ENCODE measurements at places on chromosomes 1 and 21.

DNA sequence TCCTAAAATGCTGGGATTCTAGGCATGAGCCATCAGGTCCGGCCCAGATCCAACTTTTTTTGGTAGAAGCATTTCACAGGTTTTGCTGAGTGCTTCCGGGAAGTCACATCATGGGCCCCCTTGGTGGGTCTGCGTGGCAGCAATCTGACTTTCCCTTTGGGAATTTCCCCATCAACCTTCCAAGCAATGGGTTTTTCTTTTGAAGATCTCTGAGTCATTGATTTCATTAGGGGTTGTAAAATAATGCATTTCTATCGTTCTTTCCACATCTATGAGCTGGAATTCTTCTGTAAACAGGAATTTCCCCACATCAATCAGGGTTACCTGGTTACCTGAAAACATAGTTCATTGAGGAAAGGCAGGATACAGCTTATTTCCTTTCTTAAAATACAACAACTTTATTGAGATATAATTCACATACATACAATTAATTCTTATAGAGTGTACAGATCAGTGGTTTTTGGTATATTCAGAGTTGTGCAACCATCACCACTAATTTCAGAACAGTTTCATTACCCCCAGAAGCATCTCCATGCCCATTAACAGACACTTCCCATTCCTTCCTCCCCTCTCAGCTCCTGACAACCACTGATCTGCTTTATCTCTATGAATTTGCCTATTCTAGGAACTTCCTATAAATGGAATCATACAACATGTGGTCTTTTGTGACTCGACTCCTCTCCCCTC is 9.9 kb upstream of the ZBTB17 start:
- DNase-seq = no peak

DNA sequence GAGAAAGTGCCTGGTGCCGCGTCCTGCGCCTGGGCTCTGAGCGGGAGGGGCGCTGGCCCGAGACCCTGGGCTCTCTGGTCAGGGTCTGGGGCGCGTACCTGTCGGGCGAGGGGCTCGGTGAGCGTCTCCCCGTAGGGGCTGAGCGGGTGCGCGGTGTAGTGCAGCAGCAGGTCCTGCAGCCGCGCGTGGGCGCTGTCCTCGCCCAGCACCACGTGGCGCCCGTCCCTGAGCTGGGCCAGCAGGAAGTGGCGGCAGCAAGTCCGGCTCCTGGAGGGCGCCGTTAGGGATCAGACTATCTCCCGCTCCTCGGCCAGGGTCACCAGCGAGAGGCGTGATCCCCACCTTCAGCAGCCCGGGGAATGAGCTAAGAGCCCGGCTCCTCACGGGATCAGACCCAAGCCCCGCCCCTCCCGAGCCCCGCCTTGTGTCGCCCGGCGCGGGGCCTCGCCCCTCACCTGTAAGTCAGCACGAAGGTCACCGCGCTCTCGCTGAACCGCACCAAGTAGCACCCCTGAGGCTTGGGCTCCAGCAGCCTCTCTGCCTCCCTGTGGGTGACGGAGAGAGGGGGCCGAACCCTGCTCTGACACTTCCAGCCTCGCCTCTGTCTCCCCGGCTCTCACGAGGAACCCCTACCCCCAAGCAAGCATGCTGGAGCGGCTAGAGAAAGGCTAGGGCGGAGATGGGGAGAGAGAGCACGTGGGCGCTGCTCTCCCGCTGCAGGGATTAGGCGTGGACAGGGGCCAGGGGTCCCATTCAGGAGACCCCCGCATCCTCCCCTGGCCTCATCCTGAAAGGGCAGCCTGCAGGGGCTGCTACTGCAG is 2.7 kb downstream of the SH2D2A start:
- peak; percentile 75 for DNase-seq

DNA sequence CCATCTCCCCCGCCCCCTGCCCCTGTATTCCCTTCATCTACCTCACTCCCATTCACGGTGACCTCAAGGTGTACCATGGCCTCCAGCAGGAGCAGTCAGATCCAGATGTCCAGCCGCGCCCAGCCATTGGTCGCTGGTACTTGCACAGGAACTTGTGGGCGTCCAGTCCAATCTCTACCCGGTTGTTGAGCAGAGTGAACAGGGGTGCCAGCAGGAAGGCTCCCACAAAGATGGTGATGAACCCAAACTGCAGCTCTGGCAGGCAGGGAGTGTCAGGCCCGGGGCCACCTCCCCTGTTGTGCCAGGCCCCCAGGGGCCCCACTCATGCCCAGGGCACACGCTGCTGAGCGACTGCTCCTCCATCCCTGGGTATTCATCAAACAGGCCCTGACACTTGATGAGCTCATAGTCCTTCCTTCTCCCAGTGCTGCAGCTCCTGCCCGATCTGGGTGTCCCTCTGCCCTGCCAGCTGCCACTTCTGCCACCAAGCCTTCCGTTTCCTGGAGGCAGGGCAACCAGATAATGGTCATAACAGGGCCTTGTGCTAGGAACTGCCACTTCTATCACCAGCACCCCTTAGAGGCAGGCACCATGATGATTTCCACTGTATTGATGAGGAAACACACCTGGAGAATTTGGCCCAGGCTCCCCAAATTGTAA is 5.7 kb upstream of the ARHGEF19 start:
- no peak for DNase-seq

- no peak for DNase-seq
Observed at GRCh38 chr1:10973552-10973951, 38.9 kb upstream of the TARDBP start.

GRCh38 chr1:53220962-53221286 is 490 bp upstream of the CZIB start:
- no peak for DNase-seq

DNA sequence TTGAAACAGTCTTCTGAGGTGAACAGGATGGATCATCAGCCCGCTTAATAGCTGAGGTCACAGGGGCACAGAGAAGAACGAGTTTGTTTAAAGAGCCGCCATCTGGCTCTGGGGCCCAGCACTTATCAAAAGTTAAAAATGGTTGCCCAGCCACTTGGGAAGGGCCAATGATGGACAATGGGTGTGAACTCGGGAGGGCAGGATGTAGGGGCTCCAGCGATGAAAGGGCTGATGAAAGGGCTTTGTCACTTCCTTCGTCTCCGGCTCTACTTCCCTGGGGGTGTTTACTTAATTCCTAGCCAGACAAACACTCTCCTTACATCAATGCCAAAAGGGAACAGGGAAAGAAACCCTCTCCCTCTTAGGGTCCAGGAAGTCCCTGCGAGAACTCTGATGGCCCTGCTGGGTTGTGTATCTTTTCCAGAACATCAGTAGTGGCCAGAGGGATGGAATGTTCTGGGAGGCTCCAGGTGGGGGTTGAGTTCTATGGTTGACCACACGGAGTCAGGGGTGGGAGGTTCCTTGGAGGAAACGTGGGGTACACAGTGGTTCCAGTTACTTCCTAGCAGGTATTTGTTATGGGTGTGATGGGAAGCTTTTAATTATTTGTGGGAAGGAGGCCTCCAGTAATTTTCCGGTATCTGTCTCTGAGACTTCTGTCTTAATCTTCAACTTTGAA is 9.0 kb upstream of the ABCG1 start:
- no peak for DNase-seq

GRCh38 chr1:240084749-240085148 is 6.9 kb upstream of the FMN2 start:
- DNase-seq = no peak

- no peak for DNase-seq
Observed at GRCh38 chr1:52550447-52550846, 2.4 kb downstream of the TUT4 start.

- no peak for DNase-seq
Observed at GRCh38 chr1:37267111-37267835, 207.1 kb upstream of the ZC3H12A start.

DNA sequence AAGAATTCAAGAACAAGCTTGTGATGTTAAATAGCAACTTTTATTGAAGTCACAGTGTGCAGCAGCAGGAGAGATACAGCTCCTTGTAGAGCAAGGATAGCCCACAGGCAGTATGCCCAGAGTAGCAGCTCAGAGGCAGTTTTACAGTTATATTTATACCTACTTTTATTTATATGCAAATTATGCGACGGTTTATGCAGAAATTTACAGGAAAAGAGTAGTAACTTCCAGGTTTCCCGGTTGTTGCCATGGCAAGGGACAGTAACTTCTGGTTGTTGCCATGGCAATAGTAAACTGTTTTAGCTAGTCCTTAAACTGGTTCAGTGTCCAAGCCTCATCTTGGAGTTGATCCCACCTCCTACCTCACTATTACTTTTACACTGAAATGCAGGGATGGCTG is 344.6 kb upstream of the LYPLAL1 start:
- no peak for DNase-seq

GRCh38 chr1:94620345-94621031 is 78.9 kb upstream of the F3 start:
- no peak for DNase-seq

DNA sequence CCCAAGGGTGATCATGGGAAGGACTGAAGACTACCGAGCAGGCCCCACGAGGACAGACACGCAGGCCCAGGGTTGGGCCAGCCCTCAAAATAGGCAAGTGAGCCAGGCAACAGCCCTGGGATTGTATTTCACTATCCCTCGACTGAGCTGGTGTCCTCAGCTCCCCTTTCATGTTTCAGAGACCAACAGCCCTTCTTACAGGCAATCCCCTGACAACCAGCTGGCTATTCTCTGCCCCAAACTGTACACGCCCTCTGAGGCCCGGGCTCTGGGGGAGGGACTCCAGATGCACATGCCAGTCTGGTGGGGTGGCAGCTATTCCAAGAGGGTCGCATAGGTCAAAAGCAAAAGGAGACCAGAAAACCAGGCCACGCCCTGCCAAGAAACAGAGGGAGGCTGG is 243.0 kb downstream of the TOMM20 start:
- no peak for DNase-seq

- no peak for DNase-seq
Observed at GRCh38 chr1:33709174-33709782, 154.6 kb upstream of the HMGB4 start.

- DNase-seq = no peak
Observed at GRCh38 chr1:209937996-209938959, at the start of gene SYT14. Gene SYT14 (plus strand): TSS chr1:209938217. CDS start chr1:209938265, 48 bp downstream.

GRCh38 chr1:223716302-223716862 is 4.0 kb downstream of the CAPN2 start:
- no peak for DNase-seq

DNA sequence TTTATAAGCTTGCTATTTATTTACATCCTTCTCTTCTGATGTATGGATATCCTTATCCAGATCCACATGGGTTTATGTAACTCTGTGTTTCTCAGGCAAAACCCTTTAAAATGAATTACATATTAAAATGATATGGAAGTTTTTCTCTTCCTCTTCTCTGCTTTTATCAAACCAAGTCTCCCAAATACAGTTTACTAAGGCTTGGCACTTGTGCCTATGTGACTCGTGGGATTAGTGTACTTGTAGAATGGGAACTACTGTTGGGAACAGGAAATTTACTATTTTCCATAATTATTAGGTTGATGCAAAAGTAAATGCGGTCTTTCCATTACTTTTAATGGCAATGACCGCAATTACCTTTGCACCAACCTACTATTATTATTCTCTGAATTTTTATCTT is 14.8 kb downstream of the SIM2 start:
- DNase-seq = no peak

- DNase-seq = no peak
Observed at GRCh38 chr1:201450721-201451291, 18.2 kb downstream of the PHLDA3 start.

GRCh38 chr1:1157914-1158710 is 15.6 kb upstream of the TTLL10 start:
- no peak for DNase-seq

DNA sequence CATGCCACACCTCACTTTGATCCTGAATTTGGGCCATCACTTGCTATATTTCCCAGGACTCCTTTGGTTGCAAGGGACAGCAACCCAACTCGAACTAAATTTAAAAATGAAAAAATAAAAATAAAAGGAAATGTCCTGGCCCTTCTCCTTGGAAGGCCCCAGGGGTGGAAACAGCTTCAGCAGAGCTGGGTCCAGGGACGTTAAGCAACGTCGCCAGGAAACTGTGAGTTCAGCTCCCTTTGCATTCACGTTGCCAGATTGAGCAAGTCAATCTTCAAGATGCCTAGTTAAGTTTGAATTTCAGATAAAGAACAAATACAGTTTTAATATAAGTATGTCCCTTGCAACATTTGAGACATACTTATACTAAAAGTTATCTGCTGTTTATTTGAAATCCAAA is 14.6 kb upstream of the SPSB1 start:
- no peak for DNase-seq
